ENCODE measurements at places on chromosomes 13 and 19.

DNA sequence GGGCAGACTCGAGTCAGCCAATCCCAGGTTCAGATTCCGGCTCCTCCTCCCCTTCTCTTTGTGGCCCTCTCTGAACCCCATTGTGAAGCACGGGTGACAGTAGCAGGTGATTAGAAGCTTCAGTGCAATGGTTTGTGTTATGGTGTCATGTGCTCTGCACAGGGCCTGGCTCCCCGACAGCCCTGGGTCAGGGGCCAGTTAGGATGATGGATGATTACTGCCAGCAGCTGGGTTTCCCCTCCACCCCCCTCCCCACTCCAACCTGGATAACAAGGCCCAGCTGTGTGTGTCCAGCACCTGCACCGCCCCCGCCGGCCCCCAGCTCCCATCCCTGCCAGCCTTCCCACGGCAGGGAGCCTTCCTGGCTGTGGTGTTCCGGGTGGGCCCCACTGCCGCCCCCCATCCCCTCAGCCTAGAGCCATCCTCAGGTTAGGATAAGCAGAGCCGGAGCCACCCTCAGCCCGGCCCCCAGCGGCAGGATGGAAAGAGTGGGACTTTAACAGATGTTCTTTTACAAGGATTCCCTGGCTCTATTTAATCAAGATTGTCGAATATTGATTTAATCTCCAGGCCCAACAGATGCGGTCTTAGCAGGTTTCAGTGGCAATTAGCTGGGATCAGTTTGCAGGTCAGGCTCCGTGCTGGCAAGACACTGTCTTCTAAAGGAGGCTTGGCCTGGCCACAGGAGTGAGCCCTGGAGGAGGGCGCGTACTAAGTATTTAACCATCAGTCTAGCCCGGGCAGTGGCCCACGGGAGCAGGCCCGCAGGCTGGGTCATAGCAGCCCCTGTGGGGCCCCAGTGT lies 156.2 kb downstream of the SIPA1L3 start:
- DNase-seq, result peak; percentile 100

GRCh38 chr19:18993115-18993514 lies 40.2 kb downstream of the SUGP2 start:
- no peak for DNase-seq

DNA sequence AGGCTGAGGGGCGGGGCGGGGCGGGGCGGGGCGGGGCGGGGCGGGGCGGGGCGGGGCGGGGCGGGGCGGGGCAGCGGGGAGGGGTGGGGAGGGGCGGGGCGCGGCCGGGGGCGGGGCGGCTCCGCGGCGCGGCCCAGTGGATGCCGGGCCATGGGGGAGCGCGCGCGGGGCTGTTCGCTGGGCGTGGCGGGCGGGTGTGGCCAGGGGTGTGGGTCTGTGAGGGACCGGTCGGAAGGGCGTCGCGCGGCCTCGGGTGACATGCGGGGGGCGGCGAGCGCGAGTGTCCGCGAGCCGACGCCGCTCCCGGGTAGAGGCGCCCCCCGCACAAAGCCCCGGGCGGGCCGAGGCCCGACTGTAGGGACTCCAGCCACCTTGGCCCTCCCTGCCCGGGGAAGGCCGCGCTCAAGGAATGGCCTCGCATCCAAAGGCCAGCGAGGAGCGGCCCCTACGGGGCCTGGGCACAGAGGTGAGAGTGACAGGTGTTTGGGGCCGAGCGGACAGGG lies at the start of gene ZFP28:
TSS of gene ZFP28 (plus strand) at position 188 of the 503 bp plus-strand sequence. CDS start at position 259, 71 bp downstream.
- DNase-seq, result peak; percentile 96

GRCh38 chr13:28093881-28094280 lies 6.5 kb downstream of the FLT3 start:
- DNase-seq, result no peak

GRCh38 chr13:57716295-57716694 lies 84.8 kb downstream of the PCDH17 start:
- DNase-seq, result peak; percentile 17

DNA sequence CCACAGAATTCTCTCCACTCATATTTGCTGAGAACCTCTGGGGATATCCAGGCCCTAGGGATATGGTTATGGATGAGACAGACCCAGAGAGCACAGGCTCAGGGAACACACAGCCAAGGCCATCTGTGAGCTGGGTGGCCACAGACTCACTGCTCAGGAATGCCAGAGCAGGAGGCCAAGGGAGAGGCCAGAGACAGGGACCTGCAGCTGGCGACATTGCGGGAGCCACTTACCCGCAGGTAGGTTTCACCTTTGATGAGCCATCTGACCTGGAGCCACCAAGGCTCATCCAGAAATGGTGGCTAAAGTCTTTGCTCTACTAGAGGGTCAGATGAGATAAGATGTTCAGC lies 29.4 kb downstream of the CCNE1 start:
- DNase-seq, result no peak

- no peak for DNase-seq
These were observed 2.0 kb upstream of the TNFSF14 start for GRCh38 chr19:6671960-6672359.

GRCh38 chr13:26412936-26413716 lies 144.4 kb upstream of the WASF3 start:
- DNase-seq, result peak; percentile 39

GRCh38 chr19:21908066-21908465 lies 72.1 kb upstream of the ZNF43 start:
- no peak for DNase-seq

Data from NCI-H69 (cell line).